ENCODE measurements at places on chromosomes 6 and 20. TPM values are rescaled to one million over a fixed set of nuclear protein-coding genes. Genes with fewer than 3 reads are reported as not detected.

DNA sequence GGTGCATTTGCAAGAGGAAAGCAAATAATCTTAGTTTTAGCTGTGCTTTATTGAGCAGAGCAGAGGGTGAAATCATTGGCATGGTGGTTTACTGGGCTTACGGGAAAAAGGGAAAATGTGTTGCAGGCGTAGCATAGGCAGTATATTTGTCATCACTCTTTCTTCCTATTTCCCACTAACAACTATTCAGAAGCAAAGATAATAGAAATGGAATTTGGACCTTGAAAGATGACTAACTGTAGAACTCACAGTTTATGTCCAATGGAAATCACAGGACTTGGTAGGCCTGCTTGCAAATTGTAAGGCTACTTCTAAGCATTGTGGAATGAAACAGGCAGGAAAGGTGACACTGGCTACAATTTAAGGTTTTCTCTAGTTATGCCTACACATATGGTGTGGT lies 611.9 kb upstream of the MAN1A1 start:
- DNase-seq = no peak
- no peaks in the 10 kb centered on the region for H3K36me3 ChIP-seq
- H3K4me3 ChIP-seq = no peak overlapping the region
- H3K27me3 ChIP-seq = no peaks in the 10 kb centered on the region

- no peaks in the 10 kb centered on the region for H3K36me3 ChIP-seq
- H3K27me3 ChIP-seq = peaks cover 21% of the 10 kb centered on the region
These were observed 171.4 kb upstream of the PRSS16 start for GRCh38 chr6:27076116-27076515.

- H3K4me3 ChIP-seq = no peak overlapping the region
- peaks cover 3% of the 10 kb centered on the region for H3K36me3 ChIP-seq
- no peak for DNase-seq
- H3K27ac ChIP-seq = no peak overlapping the region
- peaks cover 12% of the 10 kb centered on the region for H3K4me1 ChIP-seq
These were observed 189.8 kb downstream of the ZDHHC14 start for GRCh38 chr6:157570752-157571151.

DNA sequence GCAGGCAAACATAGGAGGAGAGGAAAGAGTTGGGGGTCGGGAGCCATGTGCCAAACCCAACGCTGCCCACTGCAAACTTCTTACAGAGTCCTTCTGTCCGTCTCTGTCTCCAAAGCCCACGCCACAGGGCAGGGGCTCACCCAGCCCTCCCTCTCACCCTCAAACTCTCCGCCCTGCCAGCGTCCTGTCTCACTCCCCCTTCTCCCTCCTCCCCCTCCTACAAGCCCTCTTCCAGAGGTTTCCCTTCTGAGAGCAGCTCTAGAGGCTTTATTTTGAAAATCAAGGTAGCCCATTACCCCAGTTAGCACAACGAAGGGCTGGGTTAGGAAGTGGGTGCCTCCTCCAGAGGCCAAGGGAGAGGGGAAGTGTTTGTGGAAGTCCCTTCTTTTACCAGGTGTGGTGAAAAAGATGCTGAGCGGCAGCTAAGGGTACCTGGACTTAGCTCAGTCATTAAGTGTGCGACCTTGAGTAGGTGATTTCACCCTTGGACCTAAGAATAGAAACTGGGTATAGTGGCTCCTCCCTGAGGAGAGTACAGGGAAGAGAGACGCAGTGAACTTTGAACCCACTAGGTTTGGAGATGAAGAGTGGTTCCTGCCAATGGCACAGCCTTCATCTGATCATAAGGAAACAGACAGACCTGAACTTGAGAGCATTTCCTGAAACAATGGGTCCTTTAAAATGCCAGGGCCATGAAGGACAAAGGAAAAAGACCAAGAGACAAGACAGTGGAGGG lies 123.8 kb downstream of the BANF2 start:
- H3K27ac ChIP-seq = no peak overlapping the region
- H3K36me3 ChIP-seq = no peaks in the 10 kb centered on the region
- H3K4me1 ChIP-seq = peaks cover 14% of the 10 kb centered on the region
- H3K27me3 ChIP-seq = peaks cover 4% of the 10 kb centered on the region

- no peak overlapping the region for H3K27ac ChIP-seq
- H3K27me3 ChIP-seq = no peaks in the 10 kb centered on the region
- DNase-seq = no peak
- H3K4me1 ChIP-seq = peaks cover 23% of the 10 kb centered on the region
- no peak overlapping the region for H3K4me3 ChIP-seq
- H3K36me3 ChIP-seq = peaks cover 15% of the 10 kb centered on the region
These were observed 12.1 kb downstream of the CEP85L start for GRCh38 chr6:118639054-118639964.

- peaks cover 74% of the 10 kb centered on the region for H3K27me3 ChIP-seq
- peak overlapping the region; percentile 16 for H3K27ac ChIP-seq
- peaks cover 8% of the 10 kb centered on the region for H3K36me3 ChIP-seq
- no peak for DNase-seq
These were observed 14.0 kb downstream of the POM121L2 start for GRCh38 chr6:27297857-27298730.

- H3K36me3 ChIP-seq = peaks cover 11% of the 10 kb centered on the region
- peak overlapping the region; percentile 46 for H3K27ac ChIP-seq
- H3K4me3 ChIP-seq = no peak overlapping the region
- H3K27me3 ChIP-seq = no peaks in the 10 kb centered on the region
- DNase-seq = no peak
These were observed 81.7 kb upstream of the RIPOR2 start for GRCh38 chr6:25017486-25017885.

- no peak overlapping the region for H3K27ac ChIP-seq
- DNase-seq = no peak
- no peaks in the 10 kb centered on the region for H3K27me3 ChIP-seq
- H3K36me3 ChIP-seq = peaks cover 29% of the 10 kb centered on the region
These were observed 332.9 kb upstream of the PRDM1 start for GRCh38 chr6:105753207-105753606.

DNA sequence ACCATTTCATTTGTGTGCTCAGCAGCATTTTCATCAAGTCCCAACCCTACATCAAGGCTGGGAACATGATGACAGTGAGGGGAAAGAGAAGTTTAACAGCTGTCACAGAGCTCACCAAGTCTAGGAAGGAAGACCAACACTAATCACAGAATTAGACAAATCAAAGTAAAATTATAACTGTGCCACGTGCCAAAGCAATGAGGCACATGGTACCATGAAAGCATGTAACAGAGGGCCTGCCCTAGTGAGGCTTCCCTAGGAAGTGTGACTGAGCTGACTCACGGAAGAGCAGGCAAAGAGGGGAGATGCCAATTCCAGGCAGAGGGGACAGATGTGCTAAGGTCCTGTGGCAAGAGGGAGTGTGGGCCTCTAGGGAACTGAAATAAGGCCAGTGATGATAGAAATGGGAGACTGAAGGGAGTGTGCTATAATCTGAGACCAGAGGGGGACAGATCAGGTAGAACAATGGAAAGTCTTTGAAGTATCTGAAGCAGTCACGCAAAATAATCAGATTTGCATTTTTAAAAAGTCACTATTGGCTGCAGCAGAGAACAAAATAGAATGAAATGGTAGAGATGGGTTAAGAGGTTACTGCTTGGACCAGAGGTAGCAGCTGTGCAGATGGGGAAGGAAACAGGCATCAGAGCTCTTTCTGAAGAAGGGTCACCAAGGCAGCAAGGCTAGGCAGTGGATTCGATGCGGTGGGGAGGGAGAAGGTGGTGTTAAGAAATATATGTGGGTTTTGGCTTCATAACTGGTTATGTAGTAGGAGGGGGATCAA lies 86.8 kb downstream of the GPR6 start:
- no peaks in the 10 kb centered on the region for H3K4me1 ChIP-seq
- peaks cover 38% of the 10 kb centered on the region for H3K27me3 ChIP-seq
- no peak overlapping the region for H3K4me3 ChIP-seq
- no peaks in the 10 kb centered on the region for H3K36me3 ChIP-seq
- no peak overlapping the region for H3K27ac ChIP-seq

- H3K36me3 ChIP-seq = no peaks in the 10 kb centered on the region
- H3K27ac ChIP-seq = no peak overlapping the region
- peaks cover 13% of the 10 kb centered on the region for H3K27me3 ChIP-seq
- H3K4me3 ChIP-seq = no peak overlapping the region
- H3K4me1 ChIP-seq = no peaks in the 10 kb centered on the region
- DNase-seq = no peak
These were observed 15.5 kb downstream of the TPD52L1 start for GRCh38 chr6:125169058-125169457.

- peaks cover 7% of the 10 kb centered on the region for H3K4me1 ChIP-seq
- peaks cover 5% of the 10 kb centered on the region for H3K27me3 ChIP-seq
- H3K36me3 ChIP-seq = no peaks in the 10 kb centered on the region
- no peak for DNase-seq
- no peak overlapping the region for H3K27ac ChIP-seq
These were observed 134.1 kb downstream of the CCDC170 start for GRCh38 chr6:151627689-151628444.

DNA sequence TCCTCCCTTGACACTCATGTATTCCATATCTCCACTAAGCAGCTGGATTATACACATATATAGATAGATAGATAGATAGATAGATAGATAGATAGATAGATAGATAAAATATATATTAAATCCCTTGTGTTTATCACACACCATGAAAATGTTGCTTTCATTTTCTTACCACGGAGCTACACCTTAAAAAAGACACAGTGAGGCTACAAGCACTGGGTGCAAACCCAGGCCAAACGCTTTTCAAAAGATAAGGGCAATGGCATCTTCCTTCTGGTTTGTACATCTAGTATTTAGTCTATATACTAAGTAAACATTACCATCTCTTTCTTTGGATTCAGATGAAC lies 377.1 kb downstream of the ESR1 start:
- no peaks in the 10 kb centered on the region for H3K27me3 ChIP-seq
- H3K27ac ChIP-seq = peak overlapping the region; percentile 99
- peak overlapping the region; percentile 87 for H3K4me3 ChIP-seq
- no peak for DNase-seq
- H3K36me3 ChIP-seq = peaks cover 54% of the 10 kb centered on the region

GRCh38 chr6:43709654-43710303 lies 22.2 kb upstream of the MRPS18A start:
- DNase-seq = no peak
- no peak overlapping the region for H3K4me3 ChIP-seq
- H3K4me1 ChIP-seq = peaks cover 23% of the 10 kb centered on the region
- H3K27ac ChIP-seq = no peak overlapping the region
- no peaks in the 10 kb centered on the region for H3K36me3 ChIP-seq

GRCh38 chr20:24960302-24960801 lies 11.3 kb downstream of the CST7 start:
- DNase-seq = peak; percentile 13
- no peak overlapping the region for H3K4me3 ChIP-seq

DNA sequence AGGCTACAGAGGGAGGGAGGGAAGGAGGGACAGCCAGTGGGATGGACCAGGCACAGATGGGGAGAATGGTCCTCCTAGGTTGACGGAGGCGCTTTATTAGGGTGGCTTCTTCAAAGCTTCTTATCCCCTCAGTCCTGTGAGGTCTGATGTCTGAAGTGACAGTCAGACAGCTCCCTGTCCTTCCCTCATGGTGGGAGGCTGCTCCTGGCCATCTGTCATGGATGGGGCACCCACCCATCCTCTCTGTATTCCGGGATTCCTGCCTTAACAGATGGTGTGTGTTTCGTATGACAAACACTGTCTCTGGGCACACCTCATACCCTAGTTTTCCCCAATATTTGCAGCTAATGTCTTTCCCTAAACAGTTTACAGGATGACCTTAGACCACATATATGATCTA lies 7.9 kb downstream of the RIN2 start:
- no peak overlapping the region for H3K27ac ChIP-seq
- H3K4me1 ChIP-seq = no peaks in the 10 kb centered on the region
- no peak overlapping the region for H3K4me3 ChIP-seq

TREML2 gene
- 21.5 TPM for total RNA-seq

PLEKHG1 gene
- 2.3 TPM for total RNA-seq

CENPW gene
- total RNA-seq = 54.3 TPM

REM1 gene
- not detected for total RNA-seq

ADGB gene
- total RNA-seq = not detected

NOTCH4 gene
- total RNA-seq = 0.60 TPM

CST2 gene
- not detected for total RNA-seq

CEP162 gene
- total RNA-seq = 8.1 TPM

MYO6 gene
- 4.6 TPM for total RNA-seq

LAMA2 gene
- 0.15 TPM for total RNA-seq

CPXM1 gene
- 0.20 TPM for total RNA-seq

TRIM40 gene
- not detected for total RNA-seq

PIGU gene
- total RNA-seq = 18.3 TPM

ALDH8A1 gene
- 1.2 TPM for total RNA-seq

All from activated CD4-positive, alpha-beta memory T cell treated with anti-CD3 and anti-CD28 coated beads, Interleukin-2, amount 10 ng/mL, durations not matched to agents 7 days and 5 days (primary cell).